ENCODE measurements at places on chromosomes 3 and 15.

GRCh38 chr15:40550341-40551037 lies 14.4 kb downstream of the CCDC32 start:
- DNase-seq, result no peak

GRCh38 chr3:13317596-13318320 lies 102.4 kb downstream of the NUP210 start:
- no peak for DNase-seq

DNA sequence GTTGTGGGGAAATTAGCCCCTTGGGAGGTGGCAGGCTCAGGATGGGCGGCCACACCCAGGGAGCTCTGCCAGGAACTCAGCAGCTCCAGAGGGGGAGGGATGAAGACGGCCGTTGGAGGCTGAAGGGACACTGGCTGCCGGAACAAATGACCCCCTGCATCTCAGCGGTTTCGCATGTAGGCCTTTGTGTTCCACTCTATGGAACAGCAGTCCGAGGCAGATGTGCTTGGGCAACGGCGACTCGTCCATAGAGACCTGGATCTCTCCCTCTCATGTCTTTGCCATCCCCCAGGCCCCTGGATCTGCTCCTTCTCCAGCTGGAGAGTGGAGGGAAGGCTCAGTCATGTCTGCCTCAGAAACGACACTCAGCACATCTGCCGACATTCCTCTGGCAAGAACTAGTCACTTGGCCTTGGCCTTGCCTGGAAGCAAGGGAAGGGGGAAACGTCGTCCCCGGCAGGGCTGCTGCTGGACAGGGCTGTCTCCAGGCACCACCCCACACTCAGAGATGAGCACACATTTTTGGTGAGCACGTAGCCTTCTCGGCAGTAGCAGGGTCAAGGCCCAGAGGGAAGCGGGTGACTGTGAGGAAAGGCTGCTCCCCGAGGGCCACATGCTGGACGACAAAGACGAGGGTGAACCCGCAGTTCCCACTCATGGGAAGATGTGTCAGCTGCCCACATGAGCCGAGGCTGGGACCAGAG lies 83.8 kb downstream of the ASB7 start:
- DNase-seq, result no peak

GRCh38 chr3:187735383-187735782 lies 9.9 kb downstream of the BCL6 start:
- no peak for DNase-seq

Measured in esophagus squamous epithelium (tissue), 5 donors.